ENCODE measurements at places on chromosomes 1 and 21. TPM values are rescaled to one million over a fixed set of nuclear protein-coding genes. Genes with fewer than 3 reads are reported as not detected.

UBL4B gene
- total RNA-seq = not detected

CYP4Z1 gene
- not detected for total RNA-seq

CD53 gene
- total RNA-seq = not detected

CCDC17 gene
- total RNA-seq = 8.3 TPM

AMY2A gene
- not detected for total RNA-seq

CD5L gene
- total RNA-seq = not detected

NHLH2 gene
- not detected for total RNA-seq

LAMTOR5 gene
- 85.6 TPM for total RNA-seq

SOX13 gene
- total RNA-seq = 27.9 TPM

SLC9C2 gene
- total RNA-seq = not detected

TFAP2E gene
- total RNA-seq = 0.26 TPM

ANKRD45 gene
- not detected for total RNA-seq

DNA sequence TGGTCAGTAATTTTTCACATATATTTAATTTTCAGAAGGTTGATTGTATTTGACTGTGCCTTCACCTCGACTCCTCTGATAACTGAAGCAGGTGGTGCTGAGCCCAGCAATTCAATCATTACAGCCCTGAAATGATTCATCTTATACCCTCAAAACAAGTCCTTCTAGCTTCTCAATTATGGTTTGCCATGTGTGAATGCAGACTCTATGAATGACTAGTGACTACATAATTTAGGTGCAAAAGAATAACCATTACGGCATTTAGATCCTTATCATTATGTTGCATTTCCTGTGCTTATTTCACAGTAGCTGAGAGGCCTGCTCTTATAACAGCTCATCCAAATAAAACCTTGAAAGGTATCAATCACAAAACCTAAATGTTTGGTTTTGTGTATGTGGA lies 54.0 kb upstream of the COL11A1 start:
- no peak for DNase-seq

- DNase-seq = no peak
Measured at GRCh38 chr1:51566260-51566659, 47.2 kb upstream of the EPS15 start.

DNA sequence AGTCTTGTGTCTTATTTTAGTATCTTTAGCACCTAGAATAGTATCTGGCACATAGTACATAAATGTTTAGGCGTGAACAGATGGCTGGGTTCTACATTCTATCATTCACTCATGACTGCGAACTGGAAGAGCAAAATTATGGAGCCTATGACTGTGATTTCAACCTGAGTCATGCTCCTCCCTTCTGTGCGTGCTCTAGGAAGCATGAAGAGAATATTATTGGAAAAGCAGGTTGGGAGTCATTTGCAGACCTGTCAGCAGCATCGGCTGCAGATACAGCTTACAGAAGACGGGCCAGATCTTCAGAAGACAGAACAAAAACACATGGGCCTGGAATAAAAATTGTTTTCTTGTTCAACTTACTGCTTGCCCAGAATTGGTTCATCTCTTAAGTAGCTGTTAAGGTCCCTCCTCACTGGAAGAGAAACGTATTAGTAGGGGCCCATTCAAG lies 344.0 kb upstream of the USP24 start:
- DNase-seq = no peak

GRCh38 chr1:41978986-41979385 lies 60.3 kb upstream of the HIVEP3 start:
- DNase-seq = no peak

DNA sequence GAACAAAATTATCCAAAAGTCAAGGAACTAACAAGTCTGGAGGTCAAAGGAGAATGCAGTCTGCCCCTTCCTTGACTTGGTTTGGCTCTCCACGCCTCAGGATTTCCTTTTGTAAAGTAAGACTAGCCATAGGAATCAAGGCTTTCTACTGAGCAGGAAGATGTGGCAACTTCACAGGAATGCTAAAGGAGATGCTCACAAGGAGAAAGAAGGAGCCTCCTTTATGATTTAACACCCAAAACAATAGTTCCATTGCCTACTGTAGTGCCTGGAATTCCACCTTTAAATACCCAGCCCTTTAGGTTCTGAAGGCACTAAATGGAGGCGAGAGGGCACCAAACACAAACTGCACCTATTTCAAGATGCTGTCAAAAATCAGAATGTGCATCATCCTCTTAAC lies 176.3 kb upstream of the NFIA start:
- no peak for DNase-seq

GRCh38 chr1:167791281-167792187 lies 69.8 kb downstream of the MPZL1 start:
- no peak for DNase-seq

DNA sequence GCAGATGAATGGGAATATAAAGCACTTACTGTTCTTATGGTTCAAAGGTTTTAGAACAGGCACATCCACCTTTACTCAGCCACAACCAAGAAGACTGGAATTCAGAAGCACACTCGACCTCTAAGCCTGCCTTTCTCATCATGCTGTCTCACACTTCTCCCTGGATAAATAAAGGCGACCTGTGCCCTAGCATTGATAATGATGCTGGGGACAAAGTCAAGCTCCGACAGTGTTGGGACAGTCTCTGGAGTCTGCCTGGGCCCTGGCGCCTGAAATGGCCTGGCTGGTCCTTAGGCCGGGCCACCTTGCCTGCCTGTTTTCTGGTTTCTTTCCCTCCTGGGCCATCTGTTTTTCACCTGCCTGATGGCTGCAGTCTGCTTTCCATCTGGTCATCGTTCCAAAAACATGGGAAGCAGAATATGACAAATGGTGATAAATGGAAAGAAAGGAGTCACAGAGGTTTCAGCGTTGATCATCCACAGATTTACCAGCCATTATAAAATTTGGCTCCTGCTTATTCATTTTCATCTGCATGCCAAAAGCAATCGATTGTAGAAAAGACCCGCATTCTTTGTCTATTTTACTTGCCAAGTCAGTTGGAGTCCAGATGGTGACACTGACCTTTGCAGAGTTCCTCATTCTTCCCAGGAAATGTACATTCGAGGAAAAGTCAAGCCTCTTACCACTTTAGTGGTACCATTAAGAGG lies 91.2 kb upstream of the KCNJ15 start:
- no peak for DNase-seq

DNA sequence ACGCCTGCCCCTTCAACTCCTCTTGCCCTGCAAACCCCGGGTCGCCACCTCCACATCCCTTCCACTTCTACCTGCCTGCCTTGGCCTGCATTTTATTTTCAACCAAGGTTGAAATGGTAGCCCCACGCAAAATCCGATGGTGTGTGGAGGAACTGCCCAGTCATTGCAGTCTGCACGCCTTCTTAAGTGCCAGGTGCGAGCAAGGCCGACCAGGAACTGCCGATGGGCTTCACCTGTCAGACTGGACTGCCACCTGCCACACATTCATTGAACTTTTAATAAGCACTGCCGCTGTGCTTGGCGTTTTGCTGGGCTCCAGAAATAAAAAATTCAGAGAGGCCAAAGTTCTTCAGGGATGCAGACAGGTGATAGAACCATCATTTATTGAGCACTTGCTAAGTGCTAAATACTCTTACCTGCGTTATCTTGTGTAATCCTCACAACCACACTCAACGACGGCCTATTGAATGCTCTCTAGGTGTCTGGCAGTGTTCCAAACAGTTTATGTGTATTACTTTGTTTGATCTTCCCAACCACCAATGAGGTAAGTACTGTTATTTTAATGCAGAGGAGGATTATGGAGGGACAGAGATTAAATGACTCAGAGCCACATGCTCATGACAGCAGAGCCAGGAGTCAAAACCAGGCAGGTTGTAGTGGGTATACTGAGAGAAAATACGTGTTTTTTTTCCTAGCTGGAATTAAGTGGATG lies 36.2 kb downstream of the CACHD1 start:
- peak; percentile 62 for DNase-seq

DNA sequence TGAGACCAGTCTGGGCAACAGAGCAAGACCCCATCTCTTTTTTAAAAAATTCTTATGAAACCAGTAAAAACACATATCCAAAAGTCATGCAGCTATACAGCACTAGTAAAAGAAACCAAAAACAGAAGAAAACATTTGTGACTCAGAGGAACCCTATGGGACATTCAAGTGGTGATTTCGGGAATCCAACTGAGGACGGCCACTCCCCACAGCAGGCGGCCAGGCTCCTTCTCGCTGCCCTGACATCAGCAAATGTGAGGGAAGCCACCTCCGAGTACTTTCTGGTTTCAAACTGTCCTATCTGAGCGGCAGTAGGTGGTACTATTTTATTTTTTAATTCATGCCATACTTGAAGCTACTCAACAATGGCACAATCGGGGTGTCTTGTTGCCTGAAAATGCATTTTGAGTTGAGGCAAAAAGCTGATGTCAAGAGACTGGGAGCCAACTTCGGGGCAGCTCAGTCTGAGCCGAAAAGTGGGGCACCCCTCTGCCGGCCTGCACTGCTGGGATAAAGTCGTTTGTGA lies 3.3 kb downstream of the SUMO3 start:
- no peak for DNase-seq

DNA sequence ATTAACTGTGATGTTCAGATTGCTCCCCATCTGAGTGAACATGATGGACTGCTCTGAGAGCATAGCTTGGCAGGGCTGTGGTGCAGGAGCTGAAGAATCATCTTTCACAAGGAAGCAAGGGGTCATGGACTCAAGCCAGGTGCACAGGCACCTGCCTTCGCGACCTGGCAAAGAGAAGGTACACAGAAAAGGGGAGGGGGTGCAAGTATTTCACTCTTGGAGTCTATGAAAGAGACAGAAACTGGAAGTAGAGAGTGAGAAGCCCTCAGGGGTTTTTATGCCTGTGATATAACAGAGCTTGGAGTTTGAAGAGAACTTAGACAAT lies 232.6 kb upstream of the PLXNA2 start:
- DNase-seq = no peak

- no peak for DNase-seq
Measured at GRCh38 chr1:90341516-90341915, 346.6 kb downstream of the ZNF326 start.

GRCh38 chr1:180918519-180918918 lies 5.8 kb downstream of the KIAA1614 start:
- DNase-seq = no peak

DNA sequence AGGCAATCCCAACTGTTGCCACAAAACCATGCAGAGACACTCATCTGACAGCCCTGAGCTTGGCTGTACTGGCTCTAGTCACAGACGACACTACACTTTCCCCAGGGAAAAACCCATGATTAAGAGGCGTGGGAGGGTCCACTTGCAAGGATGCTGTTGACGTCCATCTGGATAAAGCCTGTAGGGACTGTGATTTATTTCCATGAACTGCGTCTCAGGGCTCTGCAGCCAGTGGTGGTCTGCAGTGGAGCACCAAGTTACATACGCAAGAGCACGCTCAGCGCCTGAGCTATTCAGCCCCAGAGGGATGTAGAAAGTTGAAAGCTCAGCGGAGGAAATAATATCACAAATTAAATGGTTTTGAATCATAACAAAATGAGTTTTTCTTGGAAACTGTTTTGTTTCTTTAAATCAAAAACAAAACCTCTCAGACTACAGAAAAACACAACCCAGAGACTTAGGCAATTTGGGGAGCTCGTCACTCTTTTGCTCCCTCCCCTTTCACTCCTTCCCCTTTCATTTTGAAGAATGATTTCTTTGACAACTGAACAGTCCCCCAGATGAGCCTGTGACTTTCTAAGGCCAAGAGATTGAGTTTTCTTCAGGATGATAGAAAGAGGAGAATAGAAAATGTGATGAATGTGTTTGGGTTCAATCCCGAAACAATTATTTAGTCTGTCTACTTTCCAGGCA lies 71.2 kb downstream of the NGF start:
- no peak for DNase-seq

GRCh38 chr1:46300673-46301405 lies 2.6 kb downstream of the LRRC41 start:
- DNase-seq = no peak

DNA sequence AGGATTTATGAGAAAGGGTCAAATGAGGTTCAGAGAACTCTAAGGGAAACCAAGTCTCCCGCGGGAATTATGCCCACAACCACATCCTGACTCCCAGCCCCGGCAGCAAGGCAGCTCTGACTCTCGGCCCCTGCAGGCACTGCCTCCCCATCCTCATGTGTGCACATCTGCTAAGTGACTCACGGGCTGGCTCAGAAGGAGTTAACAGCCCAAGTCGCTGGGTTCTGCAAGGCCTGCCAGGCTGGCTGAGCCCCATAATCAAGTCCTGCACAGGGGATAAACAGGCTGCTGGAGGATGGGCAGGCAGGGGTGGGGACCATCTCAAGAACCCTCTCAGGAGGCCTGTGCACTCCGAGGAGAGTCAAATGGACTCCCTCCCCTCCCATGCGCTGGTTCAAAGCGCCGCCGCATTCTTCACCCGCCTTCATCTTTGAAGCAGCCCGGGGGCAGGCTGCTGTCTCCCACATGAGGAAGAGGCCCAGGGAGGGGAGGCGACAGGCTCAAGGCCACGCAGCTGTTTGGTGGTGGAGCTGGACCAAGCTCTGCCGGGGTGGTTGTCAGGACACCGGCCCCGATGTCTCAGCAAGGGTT lies 344.3 kb downstream of the MATN1 start:
- no peak for DNase-seq

- DNase-seq = no peak
Measured at GRCh38 chr1:172969611-172970010, 81.1 kb downstream of the TNFSF18 start.

DNA sequence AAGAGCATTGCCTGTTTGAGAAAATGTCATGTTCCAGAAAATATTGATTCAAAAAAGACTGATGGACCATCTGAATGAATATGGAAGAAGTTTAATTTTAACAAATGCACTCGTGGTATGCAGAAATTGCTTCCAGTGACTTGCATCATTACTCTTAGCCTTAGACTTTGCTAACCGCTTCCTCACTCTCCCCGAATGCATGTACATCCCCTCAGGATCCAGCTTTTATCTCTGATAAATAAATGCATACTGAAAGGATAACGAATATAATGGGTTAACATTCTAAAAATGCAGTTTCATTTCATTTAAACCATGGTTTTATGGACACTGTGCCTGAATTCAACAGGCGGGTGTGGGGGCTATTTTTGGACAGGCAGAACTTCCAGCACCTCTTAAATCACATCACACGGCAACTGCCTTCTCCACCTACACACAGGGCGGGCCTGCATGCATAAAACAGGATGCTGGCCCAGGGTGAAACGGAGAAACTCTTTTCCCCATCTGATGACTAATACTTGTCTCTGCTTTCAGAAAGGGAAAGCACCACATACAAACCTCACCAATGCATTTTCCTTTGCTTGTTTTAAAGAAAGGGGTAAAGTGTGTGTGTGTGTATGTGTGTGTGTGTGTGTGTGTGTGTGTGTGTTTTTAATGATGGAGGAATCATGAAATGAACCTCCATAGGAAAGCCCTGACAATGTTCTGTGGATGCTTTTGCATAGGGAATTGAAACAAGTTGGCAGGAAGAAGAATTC lies 48.7 kb downstream of the SPAG17 start:
- peak; percentile 16 for DNase-seq

GRCh38 chr21:31331231-31331630 lies 12.8 kb downstream of the TIAM1 start:
- no peak for DNase-seq

Measured in Calu3 (cell line).